A549 treated with dexamethasone at 1 μM for 4 hours (cell line): ENCODE measurements at places on chromosomes 6 and 20. TPM values are rescaled to one million over a fixed set of nuclear protein-coding genes. Genes with fewer than 3 reads are reported as not detected.

SALL4 gene
- 0.68 to 1.6 TPM (median 1.3 TPM) in 5 replicates for total RNA-seq

INSM1 gene
- not detected in 5 replicates for total RNA-seq

LY6G6C gene
- 0.08 to 0.12 TPM in 2 of 5 replicates, not detected in the others for total RNA-seq

ISM1 gene
- 0.16 to 0.24 TPM (median 0.18 TPM) in 5 replicates for total RNA-seq

DDX39B gene
- 267 to 386 TPM (median 346 TPM) in 5 replicates for total RNA-seq
